ENCODE measurements at places on chromosomes 4 and X.

GRCh38 chr4:169658975-169659715 is 38.8 kb downstream of the CLCN3 start:
- DNase-seq, result no peak

DNA sequence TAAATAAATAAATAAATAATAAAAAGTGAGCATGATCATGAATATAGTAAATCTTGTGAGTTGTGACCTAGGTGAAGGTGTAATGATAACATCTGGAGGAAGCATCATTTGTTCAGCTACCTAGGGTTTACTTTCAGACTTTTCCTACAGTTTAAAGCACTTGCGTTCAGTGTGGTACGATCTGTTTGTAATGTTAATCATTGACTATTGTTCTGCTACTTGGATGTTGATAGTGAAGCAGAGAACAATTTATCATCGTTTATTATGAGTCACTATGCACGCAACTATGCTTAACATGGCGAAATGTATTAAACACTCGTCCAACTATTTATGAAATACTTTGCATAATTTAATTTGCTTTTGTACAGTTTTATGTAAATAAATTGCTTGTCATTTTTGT is 426.2 kb downstream of the PCDH7 start:
- no peak for DNase-seq

GRCh38 chrX:40976981-40977380 is 108.3 kb upstream of the USP9X start:
- no peak for DNase-seq

DNA sequence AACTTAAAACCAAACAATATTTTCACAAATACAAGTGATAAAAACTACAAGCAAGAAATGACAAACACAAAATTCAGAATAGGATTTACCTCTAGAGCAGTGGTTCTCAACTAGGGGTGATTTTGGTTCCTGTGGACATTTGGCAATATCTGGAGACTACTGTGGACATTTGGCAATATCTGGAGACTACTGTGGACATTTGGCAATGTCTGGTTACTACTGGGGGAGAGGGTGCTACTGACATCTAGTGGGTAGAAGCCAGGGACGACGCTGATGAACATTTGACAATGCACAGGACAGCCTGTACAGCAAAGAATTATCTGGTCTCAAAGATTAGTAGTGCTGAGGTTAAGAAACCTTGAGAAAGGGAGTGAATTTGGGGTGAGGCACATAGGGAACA is 169.8 kb downstream of the CLCN4 start:
- no peak for DNase-seq

DNA sequence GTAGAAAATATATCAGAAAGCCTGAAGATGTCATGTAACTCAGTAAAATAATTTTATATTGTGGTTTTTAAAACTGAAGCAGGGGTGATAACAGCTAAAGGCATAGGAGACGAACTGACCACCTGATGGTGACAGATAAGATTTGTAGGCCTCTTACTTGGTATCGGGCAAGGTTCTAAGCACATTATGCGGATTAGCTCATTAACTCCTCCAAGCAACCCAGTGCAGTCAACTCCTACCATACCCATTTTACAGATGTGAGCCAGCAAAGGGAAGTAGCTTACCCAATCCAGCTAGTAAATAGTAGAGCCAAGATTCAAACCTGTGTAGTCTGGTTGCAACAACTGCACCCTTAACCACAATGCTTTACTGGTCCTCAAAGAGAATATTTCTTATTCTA is 62.1 kb downstream of the CC2D2A start:
- DNase-seq, result no peak

DNA sequence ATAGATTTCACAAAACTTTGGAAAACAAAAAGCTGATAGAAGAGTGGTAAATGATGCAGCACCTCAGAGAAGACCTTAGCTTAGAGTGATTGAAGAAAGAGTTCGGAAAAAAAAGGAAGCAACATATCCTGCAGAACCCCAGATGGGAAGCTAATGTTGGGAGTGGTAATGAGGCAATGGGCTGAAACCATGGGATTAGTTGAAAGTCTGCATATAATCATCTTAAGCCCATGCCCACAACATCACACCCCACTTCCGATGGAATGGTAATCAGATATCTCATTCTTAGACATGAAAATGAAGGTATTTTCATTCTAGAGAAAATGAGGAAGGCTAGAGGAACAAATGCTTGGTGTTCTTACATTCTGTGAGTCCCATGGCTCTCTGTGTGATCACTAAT is 146.3 kb upstream of the ADAMTS3 start:
- no peak for DNase-seq

GRCh38 chr4:56425518-56425917 is 9.9 kb downstream of the PPAT start:
- DNase-seq, result no peak

DNA sequence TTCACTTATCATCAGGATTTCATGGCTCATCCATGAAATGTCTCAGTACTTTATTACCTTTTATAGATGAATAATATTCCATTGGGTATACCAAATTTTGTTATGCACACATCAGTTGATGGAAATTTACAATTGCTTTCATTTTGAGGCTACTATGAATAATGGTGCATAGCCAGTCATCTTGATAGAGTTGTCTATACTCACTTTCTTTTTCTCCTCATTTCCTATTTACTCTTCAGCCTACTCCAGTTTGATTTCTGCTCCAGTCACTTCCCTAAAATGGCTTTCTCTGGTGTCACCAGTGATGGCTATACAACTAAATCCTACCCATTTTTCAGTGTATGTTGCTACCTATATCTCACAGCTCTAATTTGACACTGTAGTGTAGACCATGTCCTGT is 743.5 kb upstream of the MAGEB2 start:
- DNase-seq, result no peak

- no peak for DNase-seq
Measured at GRCh38 chr4:105061136-105061696, 85.5 kb upstream of the TET2 start.

GRCh38 chr4:66736606-66737005 is 808.7 kb downstream of the CENPC start:
- peak; percentile 52 for DNase-seq

DNA sequence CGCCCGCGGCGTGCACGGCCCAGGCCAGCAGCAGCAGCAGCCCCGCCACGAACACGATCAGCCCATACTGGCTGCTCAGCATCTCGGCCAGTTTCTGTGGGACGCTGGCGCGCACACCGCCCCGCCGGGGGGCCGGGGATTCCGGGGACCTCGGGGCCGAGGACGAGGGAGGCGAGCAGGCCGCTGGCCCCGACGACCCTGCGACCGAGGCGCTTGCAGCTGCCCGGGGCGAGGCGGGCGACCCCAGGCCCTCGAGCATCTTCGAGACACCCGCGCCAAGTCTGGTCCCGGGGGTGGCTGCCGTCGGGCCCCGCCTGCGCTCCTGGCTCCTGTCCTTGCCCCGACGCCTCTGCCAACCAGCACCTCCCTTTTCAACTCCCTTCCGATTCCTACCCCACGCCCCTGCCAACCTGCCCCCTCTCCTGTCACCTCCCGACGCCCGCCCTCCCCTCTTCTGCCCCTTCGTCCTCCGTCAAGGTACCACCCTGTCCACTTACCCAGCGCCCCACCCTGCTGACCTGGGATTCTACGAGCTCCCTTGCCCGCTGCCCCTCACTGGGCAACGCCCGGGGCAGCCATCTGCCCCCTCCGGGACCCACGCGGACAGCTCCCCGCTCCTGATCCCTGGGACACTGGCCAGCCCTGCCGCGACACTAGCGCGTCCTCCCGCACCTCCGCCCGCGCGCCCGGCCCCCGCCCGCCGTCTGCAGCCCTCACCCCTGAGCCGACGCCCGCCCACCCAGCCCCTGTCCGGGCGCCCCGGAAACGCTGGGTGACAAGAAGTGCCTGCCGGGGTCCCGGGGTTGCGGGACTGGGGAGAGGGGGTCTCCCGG is at the start of gene OTOP1:
OTOP1 (minus strand) TSS at position 324 of the 833 bp plus-strand sequence; CDS start at position 259, 65 bp downstream.
- DNase-seq, result no peak

GRCh38 chr4:141390571-141390970 is 169.9 kb downstream of the ZNF330 start:
- no peak for DNase-seq

GRCh38 chrX:120236687-120237479 is 13.7 kb upstream of the ZBTB33 start:
- DNase-seq, result no peak

DNA sequence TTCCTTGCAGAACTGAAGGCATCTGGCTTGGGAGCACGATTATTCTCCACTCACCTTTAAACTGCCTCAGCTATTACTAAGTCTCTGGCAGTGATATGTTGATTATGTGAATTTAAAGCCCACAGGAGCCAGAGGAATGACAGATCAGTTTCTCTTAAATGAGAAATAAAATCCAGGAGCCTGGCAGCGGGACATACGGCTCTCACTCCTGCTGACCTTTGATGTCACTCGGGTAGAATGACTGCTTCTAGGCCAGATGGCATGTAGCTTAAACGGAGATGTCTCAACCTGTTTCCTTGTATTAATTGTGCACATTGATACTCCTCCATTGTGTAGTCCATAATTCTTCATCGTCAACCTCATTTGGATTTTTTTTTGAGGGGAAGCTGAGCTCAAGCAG is 4.0 kb upstream of the CBLL2 start:
- no peak for DNase-seq

DNA sequence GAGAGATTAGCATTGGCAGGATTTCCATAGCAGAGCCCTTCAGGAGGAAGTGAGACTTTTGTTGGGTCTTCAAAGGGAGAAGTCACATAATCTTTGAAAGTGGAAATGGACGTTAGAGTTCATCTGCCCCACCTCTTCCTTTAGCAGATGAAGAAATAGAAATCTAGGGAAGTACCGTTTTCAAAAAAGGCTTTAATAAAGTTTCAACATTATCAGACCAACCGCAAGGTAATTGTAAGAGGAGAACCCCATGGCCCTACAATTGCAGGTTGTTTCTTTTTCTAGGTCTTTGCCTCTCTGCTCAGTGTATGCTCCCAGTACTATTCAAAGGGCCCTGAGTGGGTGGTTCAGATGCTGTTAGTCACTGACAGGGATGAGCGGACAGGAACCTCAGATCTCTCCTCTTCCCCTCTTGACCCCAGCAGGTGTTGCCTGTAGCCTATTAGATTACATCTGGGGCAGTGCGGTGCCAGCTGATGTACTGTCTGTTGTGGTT is 48.6 kb upstream of the AP1S2 start:
- DNase-seq, result no peak

DNA sequence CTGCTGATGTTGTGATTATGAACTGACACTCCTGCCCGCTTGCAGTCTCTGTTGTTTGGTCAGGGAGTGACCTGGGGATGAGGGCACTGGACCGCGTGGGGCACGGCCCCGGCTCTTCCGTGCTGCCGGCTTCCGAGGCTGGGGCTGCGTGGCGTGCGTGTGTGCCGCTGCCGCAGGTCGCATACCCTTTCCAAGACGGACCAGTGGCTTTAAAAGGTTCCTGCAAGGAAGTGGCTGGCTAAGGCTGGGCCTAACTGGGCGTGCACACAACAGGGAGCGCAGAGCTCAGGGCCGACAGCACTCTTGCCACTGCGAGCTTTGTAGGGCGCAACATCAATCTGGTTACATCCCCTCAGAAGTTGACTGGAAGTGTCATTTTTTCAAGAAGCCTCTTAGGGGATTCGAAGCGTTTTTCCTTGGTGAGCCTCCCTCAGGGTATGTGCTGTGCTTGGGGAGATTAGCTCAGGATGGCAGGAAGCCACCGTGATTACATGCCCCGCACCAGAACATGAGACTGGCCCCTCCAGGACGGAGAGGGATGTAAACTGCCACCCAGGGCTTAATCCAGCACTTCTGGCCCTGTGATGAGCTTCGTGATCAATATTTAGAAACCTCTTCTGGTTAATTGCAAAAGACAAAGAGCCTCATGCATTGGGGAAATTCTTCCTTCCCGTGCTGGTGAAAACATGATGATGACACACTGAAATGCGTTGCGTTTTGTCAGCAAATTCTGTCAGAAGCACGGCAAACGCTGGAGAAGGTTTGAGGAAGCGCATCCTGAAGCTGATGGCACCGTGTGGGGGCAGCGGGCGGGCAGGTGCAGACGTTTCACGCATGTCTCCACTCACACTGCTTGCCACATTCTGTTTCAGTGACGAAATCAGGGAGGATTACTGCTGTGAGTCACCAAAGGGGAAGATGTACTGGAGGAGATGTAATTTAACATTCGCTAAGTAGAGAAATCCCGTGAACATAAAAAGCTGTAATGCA is 11.1 kb downstream of the MAEA start:
- no peak for DNase-seq

DNA sequence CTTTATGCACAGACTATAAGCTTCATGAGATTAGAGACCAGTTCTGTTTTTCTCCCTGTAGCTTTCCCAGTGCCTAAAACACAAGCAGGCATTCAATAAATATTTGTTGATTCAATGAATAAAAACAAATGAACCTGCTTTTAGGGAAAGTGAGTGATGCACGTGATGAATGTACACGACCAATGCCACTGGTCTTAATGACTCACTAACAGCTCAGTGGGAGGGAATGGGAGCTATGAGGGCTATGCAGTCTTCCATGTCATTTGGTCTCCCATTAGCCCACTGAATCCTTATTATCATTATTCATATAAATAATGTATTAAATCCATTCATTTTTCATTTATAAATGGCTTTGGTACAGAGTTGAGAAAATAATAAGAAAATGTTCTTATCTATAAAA is 247.4 kb downstream of the FBXO8 start:
- DNase-seq, result peak; percentile 40

- DNase-seq, result no peak
Measured at GRCh38 chrX:3963980-3964379, 250.5 kb upstream of the PRKX start.

DNA sequence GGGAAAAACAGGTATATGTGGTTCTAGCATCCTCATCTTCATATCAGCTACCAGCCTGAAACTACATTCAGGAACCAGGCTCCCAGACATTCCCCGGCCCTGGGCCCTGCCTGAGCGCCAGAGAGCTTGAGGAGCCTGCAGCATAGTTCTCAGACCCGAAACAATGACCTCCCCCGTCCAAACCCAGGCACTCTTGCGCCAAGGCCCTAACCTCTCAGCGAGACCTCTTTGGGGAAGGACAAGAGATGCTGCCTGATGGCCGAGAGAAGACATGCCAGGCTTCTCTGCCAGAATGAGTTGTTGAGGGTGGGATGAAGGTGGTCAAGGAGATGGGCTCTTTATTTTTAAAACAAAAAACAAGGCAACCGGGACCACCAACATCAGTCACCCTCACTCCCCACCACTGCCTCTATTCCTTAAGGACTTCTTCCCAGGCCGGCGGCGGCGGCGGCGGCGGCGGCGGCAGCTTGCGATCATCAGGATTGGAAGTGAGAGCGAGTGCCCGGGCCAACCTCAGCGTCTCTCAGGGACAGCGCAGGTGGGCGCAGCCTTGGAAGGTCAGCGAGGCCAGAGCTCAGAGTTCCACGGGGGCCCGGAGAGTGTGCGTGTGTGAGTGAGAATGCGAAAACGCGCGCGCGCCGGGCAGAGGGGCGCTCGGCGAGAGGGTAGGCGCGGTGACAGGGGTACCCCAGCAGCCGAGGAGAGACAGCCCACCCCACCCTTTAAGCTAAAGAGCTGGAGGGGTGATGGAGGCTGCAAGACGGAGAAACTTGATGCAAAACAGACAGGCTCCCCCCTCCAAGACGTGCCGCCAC is 601 bp downstream of the INPP4B start:
- no peak for DNase-seq

Data from NCI-H1105 treated with DMSO at 0.1 percent for 48 hours (cell line).